Activated CD4-positive, alpha-beta T cell treated with anti-CD3 and anti-CD28 coated beads, Interleukin-2, amount 50 U/mL, for 4 hours (primary cell): ENCODE measurements at places on chromosomes 4 and X.

DNA sequence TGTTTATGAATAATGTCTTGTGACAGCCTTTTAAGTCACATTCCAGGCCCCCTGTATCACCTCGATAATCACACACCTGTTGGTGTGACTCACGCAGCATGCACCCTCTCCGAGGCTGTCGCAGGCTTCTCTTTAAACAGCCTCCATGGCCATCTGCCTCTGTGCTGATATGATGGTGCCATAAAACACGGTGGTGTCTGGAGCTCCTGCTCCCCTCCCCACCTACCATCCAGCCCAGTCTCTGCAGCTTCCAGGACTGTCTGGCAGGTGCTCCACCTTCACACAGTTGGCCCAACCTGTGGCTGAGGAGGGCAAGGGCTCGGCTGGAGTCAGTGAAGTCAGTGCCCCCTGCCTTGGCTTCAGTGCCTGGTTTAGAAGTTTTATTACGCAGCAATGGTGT is 173.8 kb upstream of the RPL34 start:
- DNase-seq = no peak

- DNase-seq = no peak
Measured at GRCh38 chr4:90095000-90095399, 32.2 kb upstream of the CCSER1 start.

GRCh38 chrX:13894888-13895565 is 78.1 kb upstream of the GPM6B start:
- no peak for DNase-seq

DNA sequence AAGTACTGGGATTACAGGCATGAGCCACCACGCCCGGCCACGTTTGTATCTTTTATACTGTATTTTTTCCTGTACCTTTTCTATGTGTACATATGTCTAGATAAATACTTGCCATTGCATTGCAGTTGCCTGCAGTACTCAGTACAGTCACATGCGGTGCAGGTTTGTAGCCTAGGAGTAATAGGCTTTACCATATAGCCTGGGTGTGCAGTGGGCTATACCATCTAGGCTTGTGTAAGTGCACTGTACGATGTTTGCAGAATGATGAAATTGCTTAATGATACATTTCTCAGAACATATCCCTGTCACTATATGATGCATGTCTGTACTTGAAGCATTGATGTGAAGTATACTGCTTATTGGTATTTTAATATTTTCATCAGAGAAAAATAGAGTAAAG is 115.4 kb upstream of the PUDP start:
- no peak for DNase-seq

DNA sequence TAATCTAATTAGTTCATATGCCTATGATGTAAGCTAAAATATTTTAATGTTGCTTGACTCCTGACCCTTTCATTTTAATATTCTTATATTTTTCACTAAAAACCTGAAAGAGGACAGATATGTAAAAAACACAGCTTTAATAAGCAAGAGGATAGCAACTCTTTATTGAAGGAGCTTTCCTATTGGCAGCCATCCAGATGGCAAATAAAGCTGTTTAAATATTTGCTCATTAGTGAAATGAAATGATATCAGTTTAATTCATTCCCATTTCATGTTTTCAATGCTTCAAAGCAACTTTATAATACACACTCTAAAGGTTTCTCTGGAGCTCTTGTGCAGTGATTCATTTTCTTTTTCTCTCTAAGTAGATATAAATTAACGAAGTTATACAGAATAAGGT is 473.4 kb downstream of the PCDH7 start:
- no peak for DNase-seq

DNA sequence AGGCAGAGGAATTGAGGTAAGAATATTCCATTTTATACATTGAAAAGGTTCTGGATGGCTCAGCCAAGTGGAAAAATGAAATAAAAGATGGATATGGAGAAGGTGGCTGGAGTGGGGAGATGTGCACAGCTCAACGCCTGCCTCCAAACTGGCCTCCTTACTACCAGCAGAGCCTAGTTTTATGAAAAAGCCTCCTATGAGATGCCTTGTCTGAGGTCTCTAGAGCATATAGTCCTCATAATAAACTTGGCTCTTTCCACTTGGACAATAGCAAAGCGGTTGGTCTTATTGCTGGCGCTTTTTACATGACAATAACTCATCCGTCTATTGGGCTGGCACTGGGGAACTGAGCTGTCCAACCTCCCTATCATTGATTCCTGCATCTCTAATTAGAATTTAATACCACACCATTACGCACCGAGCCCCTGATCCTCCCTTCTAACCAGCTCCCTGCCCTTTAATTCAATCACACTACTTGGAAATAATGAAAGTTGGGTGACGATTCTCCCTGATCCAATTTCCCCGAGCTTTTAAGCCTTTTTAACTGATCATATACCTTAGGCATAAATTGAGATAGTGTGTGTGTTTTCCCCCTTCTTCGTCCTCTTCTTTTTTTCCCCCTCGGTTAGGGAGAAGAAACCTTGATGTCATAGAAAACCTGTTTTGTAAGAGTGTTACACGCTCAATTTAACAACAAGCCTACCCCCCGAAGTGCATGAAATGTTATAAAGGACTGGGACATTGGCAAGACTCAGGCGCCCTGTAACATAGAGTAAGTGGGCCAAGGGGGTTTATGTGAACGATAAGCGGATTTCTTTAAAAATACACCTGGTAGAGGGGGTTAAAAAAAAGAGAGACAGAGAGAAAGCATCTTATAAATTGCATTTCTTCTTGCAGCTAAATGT is at the start of gene PHOX2B:
PHOX2B (minus strand) TSS at position 155 of the 905 bp plus-strand sequence; CDS start at position 40, 115 bp downstream.
- DNase-seq = no peak

DNA sequence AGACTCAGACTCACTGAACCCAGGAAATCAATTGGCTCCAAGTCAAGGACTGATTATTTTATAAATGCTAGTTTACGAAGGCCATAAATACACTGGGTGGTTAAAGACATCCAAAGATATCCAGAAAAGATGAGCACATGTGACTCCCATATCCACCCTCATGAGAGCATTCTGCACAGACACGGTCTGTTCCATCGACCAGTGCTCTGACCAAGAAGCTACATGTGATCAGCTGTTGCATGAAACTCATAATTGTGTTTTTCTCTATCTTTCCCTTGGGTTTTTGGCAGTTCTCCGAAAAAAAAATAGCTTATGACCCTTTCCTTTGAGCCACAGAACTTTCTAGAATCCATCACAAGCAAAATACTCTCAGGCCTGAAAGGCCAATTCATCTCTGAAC is 2.7 kb upstream of the PIR start:
- no peak for DNase-seq

- no peak for DNase-seq
Measured at GRCh38 chr4:25632135-25632534, 23.5 kb upstream of the SLC34A2 start.

- DNase-seq = no peak
Measured at GRCh38 chrX:149472625-149473024, 32.5 kb downstream of the IDS start.

GRCh38 chr4:70627620-70628019 is 924 bp upstream of the ENAM start:
- no peak for DNase-seq

DNA sequence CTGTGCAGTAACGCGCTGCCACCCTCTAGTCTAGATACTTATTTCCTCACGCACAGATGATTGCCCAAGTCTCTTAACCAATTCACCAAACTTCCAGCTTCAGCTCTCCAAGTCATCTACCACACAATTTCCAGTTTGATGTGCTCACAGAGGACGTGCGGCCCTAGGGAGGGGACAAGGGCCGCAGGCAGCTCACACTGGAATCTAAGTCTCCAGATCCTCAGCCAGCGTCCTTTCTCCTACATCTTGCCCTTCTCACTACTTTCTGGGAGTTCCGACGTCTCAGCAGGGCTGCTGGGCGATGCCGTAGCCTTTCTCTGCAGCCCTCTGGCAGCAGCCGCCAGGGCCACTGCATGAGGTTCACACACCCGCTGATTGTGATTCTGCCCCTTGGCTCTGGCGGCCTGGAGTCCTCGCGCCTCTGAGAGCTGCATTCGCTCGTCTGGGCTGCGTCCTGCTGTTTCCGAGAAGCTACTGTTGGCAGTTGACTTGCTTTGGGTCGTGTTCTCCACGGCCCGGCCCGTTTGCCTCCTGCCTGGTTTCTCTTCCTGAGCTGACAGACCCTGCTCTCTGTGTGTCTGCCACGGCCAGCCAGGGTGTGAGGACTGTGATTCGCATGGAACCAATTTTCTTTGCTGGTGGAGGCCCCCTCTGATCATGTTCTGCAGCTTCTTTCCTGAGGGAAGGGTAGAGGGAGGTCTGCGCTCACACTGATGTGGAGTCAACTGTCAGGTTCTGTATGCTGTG is 14.1 kb upstream of the TMEM131L start:
- DNase-seq = no peak

DNA sequence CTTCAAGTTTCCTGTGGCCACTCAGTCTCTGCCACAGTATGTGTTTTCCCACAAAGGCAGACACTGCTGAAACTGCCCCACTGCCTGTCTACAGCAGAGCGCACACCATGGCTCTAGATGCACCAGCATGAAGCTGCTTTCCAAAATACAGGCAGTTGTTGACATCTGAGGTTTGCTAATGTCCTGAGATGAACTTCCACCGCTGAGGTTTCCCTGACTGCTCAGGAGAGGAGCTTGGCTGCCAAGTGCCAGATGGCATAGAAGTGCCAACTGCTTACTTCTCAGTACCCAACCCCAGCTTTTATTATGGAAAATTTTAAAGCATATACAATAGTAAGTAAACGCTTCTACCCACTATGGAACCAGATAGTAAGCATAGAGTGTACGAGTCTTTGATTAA is 61.0 kb upstream of the EXOC1L start:
- DNase-seq = no peak

DNA sequence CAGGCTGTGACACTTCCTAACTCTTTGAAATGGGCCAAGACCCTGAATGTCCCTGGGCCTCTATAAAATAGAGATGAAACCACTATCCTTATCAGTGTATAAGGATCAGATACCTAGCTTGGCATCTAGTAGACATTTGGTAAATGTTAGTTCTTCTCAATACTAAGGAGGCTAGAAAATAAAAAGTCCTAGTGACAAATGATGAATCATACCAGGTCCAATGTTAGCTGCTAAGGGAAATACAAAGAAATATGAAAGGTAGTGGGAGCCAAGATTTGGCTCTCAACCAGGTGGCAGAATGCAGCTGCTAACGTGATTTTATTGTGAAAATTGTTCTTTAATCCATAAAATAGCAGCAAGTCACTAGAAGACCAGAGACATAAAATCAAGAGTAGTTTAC is 19.8 kb upstream of the PPARGC1A start:
- DNase-seq = no peak

- DNase-seq = no peak
Measured at GRCh38 chr4:56971383-56971782, 6.0 kb downstream of the NOA1 start.
